ENCODE measurements at places on chromosomes 16 and 17. TPM values are rescaled to one million over a fixed set of nuclear protein-coding genes. Genes with fewer than 3 reads are reported as not detected.

The PIK3R5 gene
- 10.4 TPM for total RNA-seq

DNA sequence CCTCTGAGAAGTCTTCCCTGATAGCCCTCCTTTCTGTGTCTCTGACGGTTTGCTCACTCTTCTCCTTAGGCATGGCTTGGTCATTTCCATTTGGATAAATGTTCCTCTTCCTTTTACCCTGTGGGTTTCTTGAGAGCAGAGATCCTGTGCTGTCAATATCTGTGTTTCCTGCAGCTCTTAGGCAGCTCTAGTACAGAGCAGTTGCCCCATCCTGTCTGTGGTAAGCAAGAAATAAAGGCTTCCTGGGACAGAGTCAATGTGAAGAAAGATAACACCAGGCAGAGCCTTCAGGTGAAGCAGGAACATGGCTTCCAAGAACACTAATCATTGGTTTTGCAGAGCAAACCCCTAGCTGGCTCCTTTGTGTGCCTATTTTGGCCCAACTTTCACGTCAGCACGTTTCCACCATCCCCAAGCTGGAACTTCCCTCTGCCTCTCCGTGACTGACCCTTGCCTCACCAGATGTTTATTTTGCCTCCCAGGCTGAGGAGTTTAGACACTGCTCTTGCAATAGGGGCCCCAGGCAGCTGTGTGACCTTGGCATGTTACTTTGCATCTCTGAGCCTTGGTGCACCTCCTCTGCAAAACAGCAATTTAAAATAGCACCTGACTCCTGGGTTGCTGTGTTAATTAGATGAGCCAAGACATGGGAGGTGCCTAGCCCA is 49.6 kb upstream of the SIAH1 start:
- no peaks in the 10 kb centered on the region for H3K4me1 ChIP-seq
- no peak for DNase-seq
- no peak overlapping the region for H3K27ac ChIP-seq

GRCh38 chr16:57628008-57628781 is at the start of gene ADGRG1:
Gene ADGRG1, plus strand, starts transcription at chr16:57628630. Its CDS starts 21,658 bp downstream, at chr16:57650288.
- H3K36me3 ChIP-seq: no peaks in the 10 kb centered on the region
- no peaks in the 10 kb centered on the region for H3K27me3 ChIP-seq
- H3K4me3 ChIP-seq: no peak within 1 kb of the TSS
- peaks cover 2% of the 10 kb centered on the region for H3K4me1 ChIP-seq

The OR1F1 gene
- total RNA-seq: not detected

The SPECC1 gene
- 60.6 TPM for total RNA-seq

The ARL5C gene
- not detected for total RNA-seq

GRCh38 chr16:84507011-84507982 is 2.8 kb upstream of the MEAK7 start:
- no peak for DNase-seq
- no peak overlapping the region for H3K4me3 ChIP-seq
- H3K27me3 ChIP-seq: no peaks in the 10 kb centered on the region

- no peaks in the 10 kb centered on the region for H3K36me3 ChIP-seq
- H3K27me3 ChIP-seq: peaks cover 88% of the 10 kb centered on the region
- DNase-seq: no peak
- H3K4me1 ChIP-seq: no peaks in the 10 kb centered on the region
Observed at GRCh38 chr17:40945414-40945813, 8.0 kb upstream of the KRT23 start.

The KRT39 gene
- total RNA-seq: not detected

The DPEP3 gene
- 3.2 TPM for total RNA-seq

The KRTAP17-1 gene
- total RNA-seq: 0.48 TPM

DNA sequence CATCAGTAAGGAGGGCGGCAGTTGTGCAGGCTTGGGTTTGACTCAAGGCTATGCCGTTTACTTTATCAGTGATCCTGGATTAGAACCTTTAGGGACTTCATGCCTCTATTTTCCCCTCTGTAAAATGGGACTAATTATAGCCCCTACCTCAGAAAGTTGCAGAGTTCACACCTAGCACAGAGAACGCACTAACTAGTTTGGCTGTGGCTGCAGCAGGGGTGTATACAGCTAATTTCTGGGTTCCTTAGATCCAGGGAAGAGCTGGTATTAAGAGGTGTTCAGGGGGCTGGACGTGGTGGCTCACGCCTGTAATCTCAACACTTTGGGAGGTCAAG is 267.3 kb downstream of the CPPED1 start:
- H3K36me3 ChIP-seq: no peaks in the 10 kb centered on the region
- no peak overlapping the region for H3K4me3 ChIP-seq
- DNase-seq: no peak
- H3K27ac ChIP-seq: no peak overlapping the region
- no peaks in the 10 kb centered on the region for H3K27me3 ChIP-seq

DNA sequence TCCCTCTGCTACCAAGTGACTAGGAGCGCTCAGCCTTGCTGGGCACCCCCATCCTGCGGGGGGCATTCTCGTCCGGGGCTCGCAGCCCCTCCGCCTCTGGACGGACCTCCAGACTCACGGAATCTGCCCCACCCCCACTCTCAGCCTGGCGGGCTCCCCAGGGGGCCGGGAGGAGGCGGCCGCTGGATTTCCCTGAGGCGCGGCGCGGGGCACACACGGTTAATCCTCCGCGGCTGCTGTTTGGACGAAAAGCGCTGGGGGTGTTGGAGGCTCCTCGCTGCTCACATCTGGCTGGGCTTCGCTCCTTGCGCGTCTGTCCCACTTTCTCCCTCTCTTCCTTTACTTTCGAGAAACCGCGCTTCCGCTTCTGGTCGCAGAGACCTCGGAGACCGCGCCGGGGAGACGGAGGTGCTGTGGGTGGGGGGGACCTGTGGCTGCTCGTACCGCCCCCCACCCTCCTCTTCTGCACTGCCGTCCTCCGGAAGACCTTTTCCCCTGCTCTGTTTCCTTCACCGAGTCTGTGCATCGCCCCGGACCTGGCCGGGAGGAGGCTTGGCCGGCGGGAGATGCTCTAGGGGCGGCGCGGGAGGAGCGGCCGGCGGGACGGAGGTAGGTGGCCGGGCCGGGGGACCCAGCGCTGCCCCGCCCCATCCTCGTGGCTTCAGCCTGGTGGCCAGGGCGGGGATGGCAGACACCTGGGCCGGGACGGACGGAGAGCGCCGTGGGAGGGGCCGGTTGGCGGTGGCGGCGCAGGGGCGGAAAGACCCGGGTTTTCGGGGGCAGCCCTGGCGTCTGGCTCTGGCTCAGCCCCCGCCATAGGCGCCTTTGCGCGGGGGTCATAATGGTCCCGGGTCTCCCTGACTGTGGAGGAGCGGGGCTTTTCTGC is at the start of gene C1QTNF1:
TSS of gene C1QTNF1 (plus strand) at position 284 of the 886 bp plus-strand sequence. CDS start 19,800 bp downstream, outside the sequence.
- peak within 1 kb of the TSS; percentile 85 for H3K4me3 ChIP-seq
- H3K4me1 ChIP-seq: peaks cover 13% of the 10 kb centered on the region
- H3K36me3 ChIP-seq: no peaks in the 10 kb centered on the region
- H3K27ac ChIP-seq: no peak within 1 kb of the TSS
- DNase-seq: peak; percentile 92
- peaks cover 38% of the 10 kb centered on the region for H3K27me3 ChIP-seq

GRCh38 chr17:427327-427726 is 74.7 kb upstream of the RPH3AL start:
- no peaks in the 10 kb centered on the region for H3K36me3 ChIP-seq
- no peak overlapping the region for H3K4me3 ChIP-seq
- no peaks in the 10 kb centered on the region for H3K27me3 ChIP-seq
- H3K4me1 ChIP-seq: peaks cover 3% of the 10 kb centered on the region
- DNase-seq: no peak

The CLDN9 gene
- not detected for total RNA-seq

DNA sequence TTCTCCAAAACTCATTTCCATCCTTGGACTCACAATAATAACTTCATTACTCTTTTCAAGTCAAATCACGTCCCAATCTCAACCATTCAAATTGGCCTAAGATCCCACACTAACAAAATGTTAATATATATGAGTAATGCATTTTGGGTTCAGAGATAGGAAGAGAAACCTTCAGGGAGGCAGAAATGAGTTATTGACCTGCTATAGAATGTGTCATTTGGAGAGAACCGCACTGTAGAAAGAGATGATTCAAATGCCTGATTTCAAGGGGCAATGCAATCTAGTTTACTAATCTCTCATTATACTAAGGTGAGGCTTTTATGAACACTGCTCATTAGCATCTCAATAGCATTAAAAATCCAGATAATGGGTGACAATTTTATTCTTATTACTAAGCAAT is 1595.0 kb upstream of the GOT2 start:
- H3K27me3 ChIP-seq: no peaks in the 10 kb centered on the region
- no peak for DNase-seq
- no peak overlapping the region for H3K27ac ChIP-seq
- no peaks in the 10 kb centered on the region for H3K36me3 ChIP-seq

DNA sequence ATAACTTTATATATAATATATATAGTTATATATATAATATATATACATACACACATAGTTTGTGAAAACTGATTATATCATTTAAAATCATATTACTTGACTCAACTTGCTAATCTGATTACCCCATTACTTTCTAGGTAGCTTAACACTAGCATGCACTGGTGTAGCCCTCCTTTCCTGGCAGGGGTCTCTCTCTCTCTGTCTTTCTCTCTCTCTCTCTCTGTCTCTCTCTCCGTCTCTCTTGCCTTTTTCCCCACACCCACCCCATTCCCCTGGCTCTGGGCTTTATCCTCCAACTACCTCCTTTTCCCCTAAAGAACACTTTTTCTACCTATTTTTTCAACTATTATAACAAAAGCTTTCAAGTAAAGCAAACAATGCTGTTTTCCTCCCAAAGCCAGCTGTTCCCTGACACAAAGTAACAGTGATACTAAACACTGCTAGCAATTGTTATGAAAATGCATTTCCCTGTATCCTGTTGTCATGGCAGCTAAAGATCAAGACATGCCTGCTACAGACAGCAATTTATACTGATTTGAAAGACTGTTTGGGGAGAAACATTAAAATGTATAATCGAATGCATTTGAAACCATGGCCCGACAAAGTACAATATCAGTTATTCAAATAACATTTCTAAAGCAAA is 89.4 kb downstream of the CHD9NB start:
- peaks cover 3% of the 10 kb centered on the region for H3K4me1 ChIP-seq
- no peak for DNase-seq
- no peaks in the 10 kb centered on the region for H3K27me3 ChIP-seq
- peak overlapping the region; percentile 88 for H3K27ac ChIP-seq
- H3K36me3 ChIP-seq: no peaks in the 10 kb centered on the region
- H3K4me3 ChIP-seq: no peak overlapping the region

DNA sequence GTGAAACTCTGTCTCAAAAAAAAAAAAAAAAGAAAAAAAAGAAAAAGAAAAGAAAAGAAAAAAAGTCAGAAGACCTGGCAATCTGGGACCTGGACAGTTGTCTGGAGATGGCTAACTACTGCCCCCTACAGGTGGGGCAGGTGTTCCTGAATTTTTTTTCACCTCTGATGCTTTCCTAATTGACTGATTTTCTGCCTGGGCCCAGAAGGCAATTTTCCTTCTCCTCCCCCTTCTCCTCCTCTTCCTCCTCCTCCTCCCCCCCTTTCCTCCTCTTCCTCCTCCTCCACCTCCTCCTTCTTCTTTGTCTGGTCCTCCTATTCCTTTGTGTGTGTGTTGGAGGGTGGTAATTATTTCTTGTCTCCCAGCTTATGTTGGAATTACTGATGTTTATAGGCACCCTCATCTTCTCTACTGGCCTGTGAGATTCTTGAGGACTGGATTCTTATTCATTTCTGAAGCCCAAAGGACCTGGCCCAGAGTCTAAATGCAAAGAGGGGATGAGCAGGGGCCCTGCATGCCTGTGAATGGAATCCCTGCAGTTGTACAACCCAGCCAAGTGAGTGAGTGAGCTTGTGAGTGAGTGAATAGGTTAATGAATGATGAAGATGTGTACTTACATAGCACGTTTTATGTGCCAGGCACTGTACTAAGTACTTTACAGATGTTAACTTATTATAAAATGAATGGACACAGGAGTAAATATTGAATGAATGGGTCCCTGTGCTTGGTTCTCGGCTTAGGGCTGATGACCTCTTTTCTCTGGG is 26.9 kb downstream of the IRX5 start:
- no peaks in the 10 kb centered on the region for H3K27me3 ChIP-seq
- H3K4me3 ChIP-seq: no peak overlapping the region
- DNase-seq: peak; percentile 67
- no peak overlapping the region for H3K27ac ChIP-seq
- H3K4me1 ChIP-seq: no peaks in the 10 kb centered on the region
- H3K36me3 ChIP-seq: no peaks in the 10 kb centered on the region

The SLFN13 gene
- total RNA-seq: 19.1 TPM

- no peak for DNase-seq
- no peak overlapping the region for H3K27ac ChIP-seq
- H3K27me3 ChIP-seq: no peaks in the 10 kb centered on the region
- peaks cover 14% of the 10 kb centered on the region for H3K36me3 ChIP-seq
Observed at GRCh38 chr16:85187002-85187401, 74.7 kb upstream of the CIBAR2 start.

DNA sequence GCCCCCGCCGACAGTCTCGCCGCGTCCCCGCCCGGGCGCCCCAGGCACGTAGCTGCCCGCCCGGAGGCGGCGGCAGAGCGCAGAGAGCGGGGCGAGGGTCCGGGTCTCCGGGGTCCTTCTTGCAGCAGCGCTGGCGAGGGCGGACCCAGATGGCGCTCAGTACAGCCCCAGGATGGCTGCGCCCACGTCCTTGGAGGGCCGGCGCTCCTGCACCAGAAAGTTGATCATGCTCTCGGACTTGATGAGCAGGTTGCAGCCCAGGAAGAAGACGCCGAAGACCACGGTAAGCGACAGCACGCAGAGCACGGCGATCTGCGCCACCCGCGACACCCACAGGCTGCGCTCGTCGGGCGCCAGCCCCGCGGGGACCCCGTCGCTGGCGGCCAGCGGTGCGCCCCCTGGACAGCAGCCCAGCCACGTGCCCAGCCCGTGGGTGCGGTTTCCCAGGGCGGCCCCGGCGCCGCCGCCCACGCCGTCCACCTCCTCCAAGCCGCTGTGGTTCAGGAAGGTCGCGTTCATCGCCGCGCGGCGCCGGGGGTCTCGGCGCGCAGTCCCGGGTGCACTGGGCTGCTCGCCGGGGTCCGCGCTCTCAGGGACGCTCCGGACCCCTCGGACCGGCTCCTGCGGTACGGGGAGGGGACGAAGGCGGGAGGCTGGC is 435 bp downstream of the RPRML start:
- H3K27ac ChIP-seq: no peak overlapping the region
- H3K4me3 ChIP-seq: peak overlapping the region; percentile 76
- peaks cover 4% of the 10 kb centered on the region for H3K4me1 ChIP-seq
- peak; percentile 84 for DNase-seq

DNA sequence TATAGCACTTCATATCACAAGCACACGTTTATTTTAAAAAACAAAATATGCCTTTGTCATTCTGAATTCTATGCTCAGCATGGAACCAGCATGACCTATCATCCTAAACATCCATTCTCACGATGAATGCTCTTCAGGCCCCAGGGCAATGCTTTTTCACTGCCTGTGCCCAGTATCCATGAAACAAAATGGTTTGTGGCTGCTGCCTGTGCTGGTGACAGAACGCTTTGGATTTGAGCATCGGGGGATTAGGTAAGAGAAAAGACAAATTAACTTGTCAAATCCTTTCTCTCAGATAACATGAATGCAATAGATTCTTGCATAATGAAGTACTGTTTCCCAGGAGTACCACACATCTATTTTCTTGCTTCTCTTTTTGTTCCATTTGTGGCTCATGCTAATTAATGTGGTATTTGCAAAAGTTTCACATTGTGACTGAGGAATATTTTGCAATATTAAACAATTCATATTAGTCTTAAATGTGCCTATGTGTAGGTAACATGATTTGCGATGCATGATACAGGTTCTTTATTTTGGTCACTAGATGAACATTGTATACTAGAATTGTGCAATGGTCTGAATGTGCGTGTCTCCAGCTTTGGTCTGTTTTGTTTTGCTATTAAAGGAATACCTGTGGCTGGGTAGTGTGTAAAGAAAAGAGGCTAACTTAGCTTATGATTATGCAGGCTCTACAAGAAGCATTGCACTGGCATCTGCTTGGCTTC is 25.8 kb upstream of the SRSF1 start:
- H3K27ac ChIP-seq: peak overlapping the region; percentile 54
- H3K4me3 ChIP-seq: no peak overlapping the region
- DNase-seq: peak; percentile 67
- H3K4me1 ChIP-seq: peaks cover 7% of the 10 kb centered on the region
- no peaks in the 10 kb centered on the region for H3K36me3 ChIP-seq

Data from endodermal cell (in vitro differentiated cells).